ENCODE measurements at places on chromosomes 7 and 10.

DNA sequence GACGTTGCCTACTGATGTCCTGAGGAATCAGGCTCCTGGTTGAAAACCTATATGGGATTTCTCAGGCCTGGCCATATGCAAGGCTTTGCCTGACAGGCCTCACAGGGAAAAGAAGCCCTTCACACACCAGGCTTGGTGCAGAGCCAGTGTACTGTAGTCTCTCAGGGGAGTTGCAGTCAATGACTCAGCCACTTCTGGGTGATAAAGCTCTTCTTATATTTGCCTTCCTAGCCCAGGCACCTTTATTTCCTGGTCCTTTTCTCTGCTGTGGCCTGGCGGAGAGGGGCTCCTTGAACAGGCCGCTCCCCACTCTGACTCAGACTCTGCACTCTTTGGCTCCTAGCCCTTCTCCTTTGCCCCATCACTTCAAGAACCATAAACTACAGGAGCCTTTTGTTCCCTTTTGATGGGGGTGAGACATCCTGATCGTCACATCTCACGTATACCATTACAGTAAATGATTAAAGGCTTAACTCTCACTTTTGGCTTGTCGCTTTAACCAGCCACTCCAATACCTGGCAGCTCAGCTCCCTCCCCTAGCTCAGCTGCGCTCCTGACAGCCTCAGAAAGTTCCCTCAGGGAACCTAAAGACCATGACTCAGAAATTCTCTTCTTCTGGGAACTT, 33.5 kb downstream of the DPY19L1 start:
- DNase-seq, result peak; percentile 93

- peak; percentile 70 for DNase-seq
Measured at GRCh38 chr7:47685712-47686376, 103.9 kb upstream of the TNS3 start.

- DNase-seq, result no peak
Measured at GRCh38 chr10:26738301-26738911, 40.9 kb downstream of the PDSS1 start.

DNA sequence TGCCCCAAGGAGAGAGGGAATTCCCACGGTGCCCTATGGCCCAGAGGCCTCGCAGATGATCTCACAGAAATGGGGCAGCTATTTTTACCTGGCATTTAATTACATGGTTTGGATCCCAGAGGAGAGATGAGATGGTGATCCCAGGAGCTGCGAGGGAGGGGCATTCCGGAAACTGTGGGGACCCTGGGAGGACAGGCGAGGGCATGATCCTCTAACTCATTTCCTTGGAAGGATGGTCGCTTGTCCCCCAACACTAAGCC, 9.4 kb downstream of the SH2B2 start:
- no peak for DNase-seq

- DNase-seq, result no peak
Measured at GRCh38 chr7:50807026-50807730, 24.5 kb upstream of the GRB10 start.

DNA sequence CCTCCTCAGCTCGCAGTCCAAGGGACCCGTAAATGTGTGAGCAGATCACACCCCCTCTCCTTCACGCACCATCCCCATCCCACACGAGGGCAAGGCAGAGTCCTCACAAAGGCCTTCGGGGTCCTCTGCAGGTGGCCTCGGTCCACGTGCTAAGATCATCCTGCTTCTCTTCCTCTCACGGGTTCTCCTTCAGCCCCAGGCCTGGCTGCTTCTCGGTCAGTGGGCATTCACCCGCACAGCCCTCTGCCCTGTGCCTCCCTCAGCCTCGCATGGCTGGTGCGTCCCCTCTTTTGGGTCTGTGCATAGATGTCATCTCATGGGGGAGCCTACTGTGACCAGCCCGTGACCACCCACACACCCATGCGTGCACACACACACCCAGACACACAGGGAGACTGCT, 17.3 kb upstream of the FOXL3 start:
- no peak for DNase-seq

- no peak for DNase-seq
Measured at GRCh38 chr7:131995324-131995723, 438.9 kb upstream of the PODXL start.

- DNase-seq, result peak; percentile 67
Measured at GRCh38 chr10:101031796-101032636, 982 bp downstream of the SFXN3 start.

- DNase-seq, result peak; percentile 30
Measured at GRCh38 chr10:80046629-80047441, 31.6 kb upstream of the TMEM254 start.

DNA sequence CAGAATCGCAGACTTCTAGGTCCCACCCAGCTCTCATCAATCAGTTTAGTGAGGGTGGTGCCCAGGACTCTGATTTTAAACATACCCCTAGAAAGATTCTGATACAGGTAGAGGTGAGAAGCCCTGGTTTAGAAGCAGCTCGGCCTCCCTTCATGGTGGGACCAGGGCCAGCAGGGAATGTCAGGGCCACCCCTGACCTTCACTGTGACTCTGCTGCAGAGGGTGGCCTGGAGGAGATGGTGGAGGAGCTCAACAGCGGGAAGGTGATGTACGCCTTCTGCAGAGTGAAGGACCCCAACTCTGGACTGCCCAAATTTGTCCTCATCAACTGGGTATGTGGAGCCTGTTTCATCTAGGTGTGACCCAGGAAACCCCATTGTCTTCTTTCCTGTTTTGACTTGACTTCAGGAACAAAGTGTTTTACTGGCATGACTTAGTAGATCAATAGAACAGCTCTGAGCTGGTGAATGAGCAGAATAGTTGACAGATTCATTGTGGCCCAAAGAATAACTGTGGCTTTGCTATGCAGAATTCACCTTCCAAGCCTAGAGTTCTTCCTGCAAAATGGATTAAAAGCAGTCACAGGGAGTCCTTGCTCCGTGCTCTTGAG, 7.2 kb downstream of the DBNL start:
- no peak for DNase-seq

DNA sequence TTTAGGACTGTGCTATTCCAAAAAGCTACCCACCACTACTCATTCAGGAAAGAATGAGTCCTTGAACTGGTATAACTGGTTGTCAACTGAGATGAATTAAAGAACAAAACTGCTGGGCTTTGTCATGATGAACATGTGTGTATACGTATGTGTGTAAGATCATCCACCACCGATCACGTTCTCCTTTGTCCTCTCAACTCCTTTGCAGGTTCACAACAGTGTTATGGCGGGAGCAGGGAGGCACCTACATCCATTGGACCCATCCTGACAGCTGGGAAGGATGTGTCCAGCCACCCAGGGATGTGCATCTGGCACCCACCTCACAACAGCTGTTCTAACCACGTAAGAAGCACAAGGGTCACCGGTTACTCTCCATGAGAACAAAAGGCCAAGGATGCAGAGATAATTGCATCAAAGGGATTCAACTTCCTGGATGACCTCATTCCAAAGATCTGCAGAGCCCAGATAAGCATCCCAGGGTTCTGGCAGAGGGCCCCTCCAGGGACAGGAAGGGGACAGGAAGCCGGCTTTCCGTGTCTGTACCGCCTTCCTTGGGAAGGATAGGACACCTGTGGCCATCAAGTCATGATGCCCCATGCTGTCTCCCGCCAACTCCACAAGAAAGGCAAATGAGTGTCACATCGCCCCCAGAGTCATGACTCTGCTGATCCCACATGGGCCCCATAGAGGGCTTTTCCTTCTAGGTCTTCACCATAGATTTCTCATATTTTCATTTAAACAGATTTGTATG, 66.1 kb downstream of the STEAP1B start:
- DNase-seq, result peak; percentile 33

DNA sequence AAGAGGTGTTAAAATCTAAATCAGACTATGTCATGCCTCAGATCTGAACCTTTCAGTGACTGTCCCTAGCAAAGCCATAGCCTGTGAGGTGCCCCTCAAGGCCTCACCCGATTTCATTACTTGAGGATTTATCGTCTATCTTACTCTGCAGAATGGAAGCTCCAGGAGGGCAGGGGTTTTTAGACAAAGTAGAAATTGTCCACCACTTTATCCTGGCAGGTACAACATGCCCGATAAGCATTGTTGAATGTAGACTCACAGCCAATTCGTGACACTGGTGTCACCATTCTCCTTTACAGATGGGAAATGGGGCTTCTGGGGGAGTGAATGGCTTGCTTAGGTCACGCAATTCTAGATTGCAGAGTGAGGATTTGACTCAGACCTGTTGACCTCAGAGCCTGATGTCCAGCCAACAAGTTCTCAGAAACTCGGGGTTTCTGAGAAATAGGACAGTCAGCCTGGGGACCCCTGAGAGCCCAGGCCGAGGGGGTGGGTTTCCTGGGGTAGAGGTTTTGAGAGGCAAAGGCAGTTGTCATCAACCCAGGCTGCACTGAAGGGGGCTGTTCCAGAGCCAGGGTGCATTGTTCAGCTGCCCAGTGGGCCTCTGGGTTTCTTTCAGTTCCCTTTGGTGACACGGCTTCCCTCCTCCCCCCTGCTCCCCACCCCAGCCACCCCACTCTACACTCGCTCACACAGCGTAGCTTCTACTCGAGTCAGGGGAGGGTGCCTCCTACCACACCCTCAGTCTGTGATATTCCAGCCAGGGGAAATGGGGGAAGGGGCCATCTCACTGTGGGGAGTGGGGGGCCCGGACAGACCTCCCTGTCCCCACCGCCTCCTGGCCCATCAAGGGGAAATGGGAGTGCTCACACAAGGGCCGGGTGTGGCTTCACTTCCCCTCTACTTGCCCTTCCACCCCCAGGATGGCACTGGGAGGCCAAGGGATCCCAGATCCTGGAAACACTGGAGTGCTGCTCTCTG, 3.1 kb upstream of the IRF5 start:
- no peak for DNase-seq

DNA sequence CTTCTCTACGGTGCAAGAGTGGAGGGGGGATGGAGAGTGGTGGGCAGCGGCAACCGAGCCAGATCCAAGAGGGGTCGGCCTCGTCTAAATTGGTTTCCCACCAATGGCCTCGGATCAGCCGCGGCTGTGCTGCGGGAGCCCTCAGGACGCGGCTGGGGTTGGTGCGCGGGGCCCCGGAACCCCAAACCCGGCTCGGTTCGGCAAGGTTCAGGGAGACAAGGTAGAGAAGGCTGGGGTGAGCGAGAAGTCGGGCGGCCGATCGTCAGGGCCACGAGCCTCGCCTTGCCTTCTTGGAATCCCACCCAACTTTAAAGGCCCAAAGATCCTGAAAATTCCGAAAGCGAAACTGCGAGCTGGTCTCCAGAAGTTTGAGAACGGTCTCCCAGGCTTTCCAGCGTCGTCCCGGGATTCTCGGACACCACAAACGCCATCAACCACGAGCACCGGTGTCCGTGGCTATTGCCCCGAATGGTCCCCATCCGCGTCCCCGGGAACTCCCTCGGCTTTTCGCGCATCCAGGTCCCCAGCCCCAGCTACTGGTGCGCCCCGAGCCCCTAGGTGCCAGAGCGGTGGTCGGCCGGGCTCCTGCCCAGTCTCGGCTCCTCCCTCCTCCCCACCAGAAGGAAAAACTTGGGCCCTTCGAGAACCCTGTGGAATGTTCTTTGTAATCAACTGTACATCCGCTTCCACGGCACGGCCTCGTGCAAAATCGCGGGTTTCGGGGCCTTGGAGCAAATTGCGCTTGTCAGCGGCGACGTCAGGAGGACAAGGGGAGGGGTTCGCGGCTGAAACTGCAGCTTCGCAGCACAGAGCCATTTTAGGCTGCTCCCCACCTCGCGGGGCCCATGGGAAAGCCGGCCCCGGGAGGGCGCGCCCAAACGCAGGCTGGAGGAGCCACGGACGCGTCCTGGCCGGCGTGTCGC, 3.2 kb downstream of the SFMBT2 start:
- peak; percentile 71 for DNase-seq

DNA sequence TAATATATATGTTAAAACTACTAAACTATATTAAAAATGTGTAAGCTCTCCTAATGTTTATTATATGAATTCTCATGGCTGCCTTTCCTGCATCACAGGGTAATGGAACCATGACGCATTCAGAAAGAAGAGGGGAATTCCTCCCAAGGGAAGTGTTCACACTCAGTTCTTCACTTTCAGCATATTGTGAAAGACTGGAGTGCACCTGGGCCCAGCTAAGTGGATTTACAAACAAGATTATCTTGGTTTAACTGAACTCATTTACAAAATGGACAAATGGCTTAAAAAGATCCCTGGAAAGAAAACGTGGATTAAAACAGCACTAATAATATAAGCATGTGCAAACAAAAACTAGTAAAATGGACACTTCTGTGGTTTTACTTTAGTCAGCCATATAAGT, 149.8 kb downstream of the DOCK4 start:
- no peak for DNase-seq

DNA sequence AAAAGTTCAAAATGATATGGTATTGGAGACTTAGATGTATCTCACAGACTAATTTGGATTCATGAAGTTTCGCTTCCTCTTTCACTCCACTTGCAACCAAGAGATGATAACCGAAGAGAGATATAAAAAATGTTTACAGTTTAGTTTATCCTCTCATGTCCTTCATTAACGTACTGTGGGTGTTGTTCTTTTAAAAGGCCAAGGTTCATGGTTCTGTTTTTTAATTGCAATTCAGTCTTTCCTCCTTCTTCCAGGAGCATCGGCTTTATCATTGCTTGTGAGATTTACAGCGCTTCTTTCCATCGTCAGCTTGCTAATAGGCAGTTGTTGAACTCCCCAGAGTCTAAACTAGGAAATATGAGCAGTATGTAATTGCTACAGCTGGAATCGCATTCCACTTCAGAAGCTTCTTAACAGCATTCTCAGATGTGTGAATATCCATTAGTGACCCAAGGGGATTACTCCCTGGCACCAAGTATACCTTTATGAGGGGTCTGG, 75.9 kb upstream of the HGF start:
- DNase-seq, result peak; percentile 24

DNA sequence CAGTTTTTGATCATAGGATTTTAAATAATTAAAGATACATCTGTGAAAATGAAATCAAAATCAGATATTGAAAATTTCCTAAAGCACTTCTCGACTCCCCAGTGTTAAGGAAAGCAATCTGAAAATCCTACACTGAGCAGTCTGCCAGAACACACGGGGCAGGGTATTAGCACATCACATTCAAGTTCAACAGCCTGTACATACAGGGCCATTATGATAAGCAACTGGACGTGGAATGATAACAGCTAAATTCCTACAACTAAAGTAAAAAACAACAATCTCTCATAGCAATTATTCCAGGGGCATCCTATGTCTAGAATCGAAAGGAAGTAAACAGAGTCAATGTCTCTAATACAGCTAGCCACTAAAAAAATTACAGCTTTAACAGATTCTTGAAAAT, 31.7 kb downstream of the TRDMT1 start:
- no peak for DNase-seq

DNA sequence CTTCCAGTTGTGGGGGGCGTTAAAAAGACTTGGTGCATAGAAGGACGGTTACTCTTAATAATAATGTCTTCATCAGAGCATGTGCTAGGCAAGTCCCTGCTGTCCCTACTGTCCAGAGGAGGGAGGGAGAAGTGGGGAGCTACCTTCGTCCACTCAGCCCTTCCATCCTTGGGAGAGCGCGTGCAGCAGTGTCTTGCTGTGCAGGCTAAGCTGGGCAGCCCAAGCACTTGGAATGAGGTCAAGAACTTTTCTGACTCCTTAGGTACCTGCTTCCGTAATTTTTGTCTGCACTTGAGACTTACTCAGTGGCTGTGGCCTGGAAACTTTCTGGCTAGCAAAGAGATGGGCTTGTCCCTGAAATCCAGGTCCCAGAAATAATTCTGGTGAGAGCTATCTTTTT, 265.9 kb upstream of the SORCS1 start:
- no peak for DNase-seq
